ENCODE measurements at places on chromosomes 4 and X.
A peak's percentile ranks its signal among the peaks of the same experiment; 100 is the strongest.

DNA sequence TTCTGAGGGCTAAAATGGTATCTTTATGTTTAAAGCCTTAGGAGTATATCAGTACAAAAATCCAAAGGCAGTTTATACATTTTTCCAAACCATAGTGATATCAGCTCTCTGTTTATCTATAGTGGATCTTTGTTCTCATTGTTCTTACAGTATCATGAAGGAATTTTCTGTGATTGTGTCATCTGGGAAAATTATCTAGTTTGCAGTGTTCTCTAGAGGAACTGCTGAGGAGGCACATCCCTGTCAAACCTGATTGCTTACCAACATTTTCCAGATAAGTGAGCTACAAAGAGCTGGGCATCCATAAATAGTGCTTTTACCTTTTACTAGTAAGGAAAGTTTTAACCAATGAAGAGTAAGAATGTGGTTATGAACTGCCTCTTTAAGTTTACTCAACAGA is 44.9 kb upstream of the SLC25A31 start:
- no peak for DNase-seq

DNA sequence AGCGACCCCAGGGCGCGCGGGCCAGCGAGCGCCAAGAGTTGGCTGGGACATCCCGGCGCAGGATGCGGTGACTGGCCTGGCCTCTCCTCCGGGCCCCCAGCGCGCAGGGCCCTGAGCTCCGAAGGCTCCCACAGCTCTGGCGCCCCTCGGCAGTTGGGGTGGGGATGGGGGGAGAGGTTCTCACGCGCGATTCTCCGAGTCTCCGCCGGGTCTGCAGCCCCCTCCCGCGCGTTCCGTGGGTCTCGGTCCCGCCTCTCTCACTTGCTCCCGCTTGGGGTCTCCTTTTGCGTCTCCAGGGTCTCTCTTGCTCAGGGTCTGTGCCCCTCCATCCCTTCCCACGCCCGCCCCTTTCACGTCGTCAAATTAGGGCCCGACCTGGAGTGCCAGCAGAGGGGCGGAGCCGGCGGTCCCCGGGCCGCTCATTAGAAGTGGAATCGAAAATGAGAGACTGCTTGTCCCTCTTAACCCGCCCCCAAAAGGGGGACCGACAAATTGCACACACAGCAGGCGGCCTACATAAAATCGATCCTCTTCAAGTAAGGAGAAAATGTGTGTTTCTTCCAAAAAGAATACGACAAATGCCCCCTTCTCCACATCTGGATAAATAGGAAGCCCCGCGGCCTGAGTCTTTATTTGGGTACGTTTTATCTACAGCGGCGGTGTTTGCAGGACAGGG is 877 bp upstream of the NKX1-1 start:
- DNase-seq = peak; percentile 10

- peak; percentile 51 for DNase-seq
Observed at GRCh38 chrX:65587616-65588526, 53.3 kb upstream of the LAS1L start.

DNA sequence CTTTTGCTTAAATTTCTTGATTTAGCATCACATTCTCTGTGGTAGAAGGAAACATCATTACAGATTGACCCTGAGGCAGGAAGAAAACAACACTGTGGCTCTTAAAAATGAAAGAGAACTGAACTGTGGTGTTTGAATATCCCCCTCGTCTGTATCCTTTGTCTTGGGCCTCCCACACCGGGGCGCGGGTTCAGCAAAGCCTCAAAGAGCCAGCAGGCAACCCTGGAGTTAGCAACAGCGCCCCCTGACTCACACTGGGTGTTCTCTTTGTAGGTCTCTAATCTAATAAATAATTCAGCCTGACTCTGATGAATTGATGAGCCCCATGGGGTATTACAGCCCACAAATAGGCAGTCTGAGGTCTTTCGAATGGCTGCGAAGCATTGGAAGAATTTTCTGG is 46.1 kb upstream of the CTSO start:
- DNase-seq = no peak

- no peak for DNase-seq
Observed at GRCh38 chr4:74768857-74769525, 25.3 kb downstream of the BTC start.

GRCh38 chr4:23001478-23001877 is 308.7 kb downstream of the GBA3 start:
- no peak for DNase-seq

DNA sequence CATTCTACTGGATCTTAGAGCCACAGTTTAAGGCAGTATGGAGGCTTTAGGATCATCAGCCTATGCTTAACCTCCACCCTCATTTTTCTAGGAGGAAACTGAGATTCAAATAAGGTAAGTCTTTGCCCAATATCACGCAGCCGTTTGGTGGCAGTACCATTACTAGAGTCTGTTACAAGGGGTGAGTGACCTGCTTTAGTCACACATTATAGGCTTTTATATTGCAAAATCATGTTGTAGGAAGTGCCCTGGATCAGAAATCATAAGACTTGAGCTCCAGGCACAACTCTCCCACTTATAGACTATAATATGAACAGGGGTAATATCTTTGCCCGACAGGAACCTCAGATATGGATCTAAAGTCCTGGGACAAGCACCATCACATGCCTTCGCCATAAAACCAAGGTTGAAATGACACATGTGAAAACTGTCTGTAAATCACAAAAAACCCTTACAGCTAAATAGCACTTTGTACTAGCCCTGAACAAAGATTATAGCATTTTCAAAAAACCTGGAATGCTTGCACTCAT is 19.2 kb downstream of the HPSE start:
- no peak for DNase-seq

DNA sequence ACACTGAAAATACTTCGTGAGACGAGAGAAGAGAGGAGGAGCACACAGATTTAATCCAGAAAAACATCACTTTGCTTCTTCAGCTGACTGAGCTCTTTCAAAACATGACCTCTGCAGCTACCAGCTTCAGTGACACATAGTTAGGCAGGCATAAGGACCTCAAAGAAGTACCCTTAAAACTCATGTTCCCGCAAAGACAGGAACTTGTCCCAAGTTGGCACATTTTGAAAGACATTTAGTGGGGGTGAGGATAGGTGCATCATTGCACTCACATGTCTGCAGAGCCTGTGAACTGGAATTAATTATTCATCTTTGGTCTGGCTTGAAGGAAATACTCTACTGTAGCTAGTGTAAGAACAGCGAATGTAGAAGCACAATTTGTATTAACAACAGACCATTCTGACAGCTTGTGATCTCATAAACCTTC is 221.8 kb downstream of the MGST2 start:
- DNase-seq = no peak

Data from dorsolateral prefrontal cortex (tissue), 122 donors.